AG08395 (cell line): ENCODE measurements at places on chromosomes 13 and 19.
A peak's percentile ranks its signal among the peaks of the same experiment; 100 is the strongest.

- DNase-seq = no peak
Observed at GRCh38 chr19:23470873-23471545, 75.7 kb upstream of the ZNF91 start.

DNA sequence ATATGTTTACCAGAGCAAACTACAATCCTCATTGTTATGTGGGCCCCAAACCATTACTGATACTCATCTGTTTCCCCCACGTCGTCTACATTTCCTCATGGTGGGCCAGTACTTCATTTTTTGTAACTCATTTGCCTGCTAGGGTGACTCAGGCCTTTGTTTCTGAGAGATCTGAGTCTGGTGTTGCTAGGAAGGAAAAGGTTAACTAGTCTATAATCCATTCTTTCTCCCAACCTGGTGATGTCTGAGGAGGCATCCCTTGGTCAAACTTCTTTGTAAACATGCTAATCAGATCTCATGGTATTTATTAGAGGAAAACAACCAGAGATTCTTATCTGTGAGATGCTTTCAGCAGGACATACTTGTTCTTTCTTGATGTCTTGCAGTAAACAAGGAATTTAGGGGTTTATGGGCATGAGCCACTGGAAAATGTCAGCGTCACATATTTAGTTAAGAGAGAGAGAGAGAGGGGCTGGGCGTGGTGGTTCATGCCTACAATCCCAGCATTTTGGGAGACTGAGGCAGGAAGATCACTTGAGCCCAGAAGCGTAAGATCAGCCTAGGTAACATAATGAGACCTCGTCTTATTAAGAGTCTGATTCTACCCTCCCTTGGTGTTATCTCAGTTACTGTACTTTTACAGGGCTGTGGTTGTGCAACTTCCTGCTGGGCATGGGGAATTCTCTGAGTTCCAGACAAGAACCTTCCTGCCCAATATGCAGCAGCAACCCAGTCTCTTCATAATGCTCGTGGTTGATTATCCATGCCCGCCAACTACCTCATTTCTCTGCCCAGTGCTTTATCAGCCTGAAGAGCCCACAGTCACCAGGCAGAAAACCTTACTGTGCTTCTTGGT lies 9.7 kb upstream of the DPRX start:
- no peak for DNase-seq

GRCh38 chr19:45733160-45733810 lies at the start of gene MEIOSIN:
TSS of gene MEIOSIN (plus strand) at chr19:45733439. CDS start at chr19:45735377, 1,938 bp downstream.
- no peak for DNase-seq

- DNase-seq = no peak
Observed at GRCh38 chr13:26596458-26596857, 39.0 kb downstream of the WASF3 start.

DNA sequence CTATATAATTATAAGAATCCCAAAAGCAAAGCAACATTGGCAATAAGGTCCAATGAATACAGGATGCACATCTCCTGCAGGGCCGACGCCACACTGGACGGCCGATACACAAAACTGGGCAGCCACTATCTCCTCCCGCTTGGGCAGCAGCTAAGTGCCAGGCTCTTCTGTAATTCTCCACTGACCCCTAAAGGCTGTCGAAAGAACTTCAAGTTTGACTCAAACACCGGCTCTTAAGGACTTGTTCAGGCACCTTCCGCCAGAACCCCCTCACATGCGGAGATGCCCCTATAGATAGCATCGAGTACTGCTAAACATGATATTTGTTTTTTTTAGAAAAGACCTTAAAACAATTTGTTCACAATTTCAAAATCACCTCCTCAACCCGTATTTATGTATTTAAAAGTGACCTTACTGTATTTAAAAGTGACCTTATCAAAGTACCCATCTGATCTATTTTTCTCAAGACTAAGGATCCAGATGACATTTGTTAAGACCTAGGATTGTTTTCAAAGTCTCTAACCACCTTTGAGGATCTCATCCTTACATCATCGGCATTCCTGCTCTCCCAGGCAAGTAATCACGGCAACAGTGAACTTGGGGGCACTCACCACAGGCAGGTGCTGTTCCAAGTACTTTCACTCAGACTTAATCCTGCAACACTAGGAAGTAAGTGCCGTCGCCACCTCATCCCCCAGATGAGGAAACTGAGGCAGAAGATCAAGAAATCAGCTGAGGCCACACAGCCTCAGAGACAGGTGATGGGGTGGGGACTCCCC lies 77.8 kb downstream of the TUBGCP3 start:
- peak; percentile 80 for DNase-seq

GRCh38 chr19:18846862-18847548 lies 15.2 kb downstream of the UPF1 start:
- DNase-seq = peak; percentile 84
